ENCODE measurements at places on chromosomes 16 and 17.

DNA sequence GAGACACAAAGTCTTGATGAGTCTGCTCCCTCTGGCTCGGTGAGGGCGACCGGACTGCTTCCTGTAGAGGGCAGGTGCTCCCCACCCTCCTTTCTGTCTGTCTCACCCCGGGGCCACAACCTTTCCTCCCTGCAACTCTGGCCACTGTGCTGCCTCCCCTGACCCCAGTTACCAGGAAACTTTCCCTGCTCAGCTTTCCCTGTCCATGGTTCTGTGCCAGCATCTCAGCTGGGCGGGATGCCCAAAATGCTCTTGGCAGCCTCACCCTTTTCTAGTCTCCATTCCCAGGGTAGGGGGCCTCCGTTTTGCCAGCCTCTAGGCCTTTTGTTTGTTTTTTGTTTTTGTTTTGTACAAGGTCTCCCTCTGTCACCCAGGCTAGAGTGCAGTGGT is 1.4 kb downstream of the PLD2 start:
- DNase-seq = no peak

DNA sequence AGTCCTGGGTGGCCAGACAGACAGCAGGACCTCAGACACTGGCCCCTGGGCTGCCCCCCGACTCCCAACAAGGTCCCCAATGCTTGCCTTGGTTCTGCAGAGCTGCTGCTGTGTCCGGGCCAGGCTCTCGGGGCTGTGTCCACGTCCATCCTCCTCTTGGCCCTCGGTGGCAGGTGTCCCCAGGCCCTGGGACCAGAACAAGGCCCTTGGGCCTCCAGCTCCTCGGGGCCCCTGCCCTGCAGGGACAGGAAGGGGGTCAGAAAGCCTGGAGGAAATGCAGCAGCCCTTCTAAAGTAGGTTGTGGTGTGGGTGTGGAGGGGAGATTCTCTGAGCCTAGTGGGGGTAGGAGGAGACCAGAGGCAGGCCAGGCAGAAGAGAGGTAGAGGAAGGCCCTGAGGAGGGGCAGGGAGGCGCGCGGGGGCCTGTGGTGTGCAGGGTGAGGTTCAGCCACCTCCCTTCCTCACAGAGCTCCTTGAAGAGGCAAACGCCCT is 2.5 kb upstream of the AXIN1 start:
- DNase-seq = peak; percentile 62

GRCh38 chr17:51118330-51119195 is 2.1 kb downstream of the SPAG9 start:
- no peak for DNase-seq

- DNase-seq = no peak
These were observed 80.6 kb downstream of the LMF1 start for GRCh38 chr16:890217-890616.

DNA sequence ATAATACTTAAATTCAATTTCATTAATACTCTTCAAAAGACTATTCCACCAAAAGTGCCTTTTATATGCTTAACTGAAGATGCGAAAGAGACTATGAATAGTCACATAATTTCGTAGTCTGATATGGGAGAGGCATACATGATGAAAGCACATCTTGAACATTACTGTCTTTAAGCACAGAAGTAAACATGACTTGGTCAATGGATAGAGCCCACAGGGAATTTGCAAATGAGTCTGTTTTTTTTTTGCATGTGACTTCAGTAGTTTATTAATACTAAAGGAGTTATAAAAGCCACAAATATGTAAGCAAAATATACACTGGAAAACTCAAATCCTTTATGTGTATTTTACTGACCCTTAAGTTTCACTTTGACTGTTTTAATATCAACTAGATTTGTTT is 15.9 kb downstream of the ADPRM start:
- DNase-seq = no peak

DNA sequence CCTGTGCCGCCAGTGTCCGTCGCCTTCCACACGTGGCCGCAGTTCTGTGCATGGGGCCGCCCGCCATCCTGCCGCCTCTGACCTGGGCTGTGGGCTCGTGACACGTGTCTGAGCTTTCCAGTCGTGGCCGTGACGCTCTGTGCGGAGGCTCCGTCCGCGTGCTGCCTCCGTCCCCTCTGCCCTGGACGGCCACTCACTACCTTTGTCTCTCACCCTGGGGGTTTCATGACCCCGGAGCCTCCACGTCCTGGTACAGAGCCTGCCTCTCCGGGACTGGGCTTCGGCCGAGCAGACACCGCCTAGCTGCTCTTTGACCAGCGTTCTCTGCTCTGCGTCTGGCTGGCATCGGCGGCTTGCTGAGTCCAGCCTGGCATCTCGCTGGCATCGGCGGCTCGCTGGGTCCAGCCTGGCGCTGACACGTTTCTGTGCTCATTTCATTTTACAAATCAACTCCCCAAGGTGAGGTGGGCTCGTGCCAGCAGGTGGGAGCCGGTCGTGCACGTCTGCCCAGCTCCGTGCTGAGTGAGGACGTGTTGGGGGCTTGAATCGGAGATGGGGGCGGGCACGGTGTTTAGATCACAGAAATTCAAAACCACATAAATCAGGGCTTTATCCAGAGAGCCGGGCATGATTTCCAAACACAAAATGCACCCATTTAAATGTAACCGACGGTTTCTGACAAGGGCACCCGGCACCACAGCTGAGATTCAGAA is 44.3 kb upstream of the GNG13 start:
- DNase-seq = no peak
